Left lung (tissue), 14 donors: ENCODE measurements at places on chromosomes 6 and 20. TPM values are rescaled to one million over a fixed set of nuclear protein-coding genes. Genes with fewer than 3 reads are reported as not detected.

DNA sequence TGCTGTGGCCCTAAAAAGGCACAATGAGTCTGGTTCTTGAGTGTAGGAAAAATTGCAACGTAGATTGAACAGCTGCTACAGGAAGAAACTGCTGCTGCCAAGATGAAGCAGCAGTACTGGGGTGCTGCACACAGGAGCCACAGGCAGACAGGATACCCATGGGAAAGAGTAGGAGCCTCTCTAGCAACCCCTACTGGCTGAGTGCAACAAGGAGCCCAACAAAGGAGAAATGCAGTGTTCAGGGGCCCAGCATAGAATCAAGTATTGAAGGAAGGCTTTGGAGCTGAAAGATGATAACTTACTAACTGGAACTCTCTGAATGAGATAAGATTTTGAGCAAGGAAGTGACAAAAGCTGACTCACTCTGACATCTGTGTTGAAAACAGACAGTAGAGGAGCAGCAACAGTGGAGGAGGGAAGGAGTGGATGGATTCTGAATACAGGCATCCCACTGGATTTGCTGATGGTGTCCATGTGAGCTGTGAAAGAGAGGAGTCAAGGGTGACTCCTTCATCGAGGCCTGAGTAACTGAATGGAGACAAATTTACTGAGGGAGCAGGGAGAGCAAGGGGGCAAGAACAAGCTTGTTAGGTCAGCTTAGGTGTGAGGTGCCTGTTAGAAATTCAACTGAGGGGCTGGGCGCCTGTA lies 534.7 kb upstream of the JARID2 start:
- DNase-seq: no peak

The VWA7 gene
- 1.4 TPM for polyA plus RNA-seq

DNA sequence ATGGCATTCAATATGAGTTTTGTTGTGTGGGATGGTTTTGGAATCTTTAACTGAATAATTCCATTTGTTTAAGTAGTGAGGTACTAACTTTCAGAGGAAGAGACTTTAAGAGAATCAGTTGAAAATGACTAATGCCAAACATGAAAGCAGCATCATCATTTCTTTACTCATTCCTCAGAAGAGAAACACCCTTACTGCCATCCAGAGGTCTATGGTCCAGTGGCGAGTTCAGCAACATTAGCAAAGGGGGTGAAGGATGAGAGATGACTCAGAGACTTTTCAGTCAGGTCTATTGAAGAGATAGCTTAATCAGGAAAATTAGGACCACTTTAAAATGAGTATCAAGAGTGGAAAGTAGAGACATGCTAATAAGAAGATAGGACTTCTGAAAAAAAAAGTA lies 118.8 kb downstream of the COL19A1 start:
- no peak for DNase-seq

The NRSN1 gene
- 0.26 TPM for polyA plus RNA-seq

The RAB32 gene
- polyA plus RNA-seq: 19.9 TPM

GRCh38 chr20:56417911-56418310 lies 5.9 kb downstream of the CASS4 start:
- DNase-seq: no peak

The RGS17 gene
- 2.5 TPM for polyA plus RNA-seq

GRCh38 chr20:45052698-45053429 lies 48.1 kb downstream of the KCNS1 start:
- DNase-seq: no peak

The HTR1E gene
- 0.48 TPM for polyA plus RNA-seq

DNA sequence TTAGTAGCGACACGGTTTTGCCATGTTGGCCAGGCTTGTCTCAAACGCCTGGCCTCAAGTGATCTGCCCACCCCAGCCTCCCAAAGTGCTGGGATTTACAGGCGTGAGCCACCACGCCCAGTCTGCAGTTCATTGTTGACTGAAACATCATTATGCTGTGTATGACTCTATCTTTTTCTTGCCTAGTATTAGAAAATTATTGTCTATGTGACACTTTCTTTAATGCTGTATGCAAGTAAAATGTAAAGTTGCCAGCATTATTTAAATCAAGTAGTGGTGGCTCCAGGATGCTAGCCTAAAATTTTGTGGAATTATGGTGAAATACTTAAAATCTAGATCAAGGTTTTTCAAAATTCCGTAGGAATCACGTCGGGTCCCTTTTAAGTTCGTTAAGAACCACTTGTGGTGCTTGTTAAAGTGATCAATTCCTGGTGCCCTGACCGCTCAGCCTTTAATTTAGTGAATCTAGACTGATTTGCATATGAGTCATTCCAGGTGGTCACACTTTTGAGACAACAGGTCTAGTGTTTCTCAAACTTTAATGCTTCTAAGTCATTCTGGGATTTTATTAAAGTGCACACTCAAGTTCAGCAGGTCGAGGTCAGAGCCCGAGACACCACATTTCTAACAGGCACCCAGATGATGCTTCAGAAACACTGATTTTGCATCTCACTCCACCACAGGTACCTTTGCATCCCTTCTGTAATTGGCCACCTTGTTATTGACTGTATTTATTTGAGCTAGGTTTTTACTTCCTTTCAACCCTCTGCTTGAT lies 132.6 kb upstream of the MTHFD1L start:
- DNase-seq: no peak

- DNase-seq: no peak
These were observed 87.0 kb downstream of the CDH22 start for GRCh38 chr20:46221256-46221833.

GRCh38 chr6:123529843-123530242 lies 106.9 kb downstream of the TRDN start:
- no peak for DNase-seq

DNA sequence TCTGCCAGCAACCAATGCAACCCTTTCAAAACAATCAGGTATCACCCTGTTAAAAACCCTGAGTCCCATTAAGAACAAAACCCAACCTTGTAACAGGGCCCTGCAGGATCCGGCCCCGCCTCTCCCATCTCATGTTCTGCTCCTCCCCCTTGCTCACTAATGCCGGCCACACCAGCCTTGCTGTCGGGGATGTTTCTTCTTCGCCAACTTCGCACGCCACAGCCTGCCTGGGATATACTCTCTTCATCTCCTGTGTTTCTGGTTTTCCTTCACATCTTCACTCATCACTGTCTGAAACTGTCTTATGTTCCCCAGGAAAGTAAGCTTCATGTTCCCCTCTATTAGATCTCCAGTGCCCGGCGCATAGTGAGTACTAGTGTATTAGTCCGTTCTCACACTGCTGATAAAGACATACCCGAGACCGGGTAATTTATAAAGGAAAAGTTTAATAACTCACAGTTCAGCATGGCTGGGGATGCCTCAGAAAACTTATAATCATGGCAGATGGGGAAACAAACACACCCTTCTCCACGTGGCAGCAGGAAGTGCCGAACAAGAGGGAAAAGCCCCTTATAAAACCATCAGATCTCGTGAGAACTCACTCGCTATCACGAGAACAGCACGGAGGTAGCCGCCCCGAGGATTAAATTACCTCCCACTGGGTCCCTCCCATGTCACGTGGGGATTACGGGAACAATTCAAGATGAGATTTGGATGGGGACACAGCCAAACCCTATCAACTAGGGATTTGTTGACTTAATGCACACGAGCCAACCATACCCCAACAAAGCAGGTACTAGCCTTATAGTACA lies 5.1 kb downstream of the TP53RK start:
- DNase-seq: peak; percentile 64

DNA sequence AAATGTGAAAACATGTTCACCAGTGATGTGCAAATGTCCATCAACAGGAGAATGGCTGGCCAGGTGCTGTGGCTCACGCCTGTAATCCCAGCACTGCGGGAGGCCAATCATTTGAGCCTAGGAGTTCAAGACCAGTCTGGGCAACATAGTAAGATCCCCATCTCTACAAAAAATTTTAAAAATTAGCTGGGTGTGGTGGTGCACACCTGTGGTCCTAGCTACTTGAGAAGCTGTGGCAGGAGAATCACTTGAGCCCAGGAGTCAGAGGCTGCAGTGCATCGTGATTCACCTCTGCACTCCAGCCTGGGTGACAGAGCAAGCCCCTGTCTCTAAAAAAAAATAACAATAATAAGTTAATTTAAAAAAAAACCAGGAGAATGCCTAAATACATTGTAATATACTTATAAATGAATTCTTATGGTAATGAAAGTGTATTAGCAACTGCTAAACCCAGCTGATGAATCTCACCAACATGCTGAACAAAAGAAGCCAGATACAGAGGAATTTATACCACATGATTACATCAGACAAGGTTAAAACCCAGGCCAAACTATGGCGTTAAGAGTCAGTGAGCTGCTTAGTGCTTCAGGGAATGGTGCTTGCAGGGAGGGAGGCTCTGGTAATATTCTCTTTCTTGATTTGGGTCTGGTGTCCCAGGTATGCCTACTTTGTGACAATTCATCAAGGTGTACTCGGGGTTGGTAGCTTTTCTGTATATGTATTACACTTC lies 36.4 kb downstream of the RPP40 start:
- DNase-seq: no peak

- DNase-seq: no peak
These were observed 453.0 kb upstream of the SULF2 start for GRCh38 chr20:48238326-48238725.

The NTSR1 gene
- polyA plus RNA-seq: 0.11 TPM

The NKAIN4 gene
- 7.8 TPM for polyA plus RNA-seq

The DLK2 gene
- 1.3 TPM for polyA plus RNA-seq

GRCh38 chr6:119454714-119455113 lies 105.2 kb upstream of the MAN1A1 start:
- no peak for DNase-seq

GRCh38 chr6:105982761-105983540 lies 103.2 kb upstream of the PRDM1 start:
- no peak for DNase-seq

DNA sequence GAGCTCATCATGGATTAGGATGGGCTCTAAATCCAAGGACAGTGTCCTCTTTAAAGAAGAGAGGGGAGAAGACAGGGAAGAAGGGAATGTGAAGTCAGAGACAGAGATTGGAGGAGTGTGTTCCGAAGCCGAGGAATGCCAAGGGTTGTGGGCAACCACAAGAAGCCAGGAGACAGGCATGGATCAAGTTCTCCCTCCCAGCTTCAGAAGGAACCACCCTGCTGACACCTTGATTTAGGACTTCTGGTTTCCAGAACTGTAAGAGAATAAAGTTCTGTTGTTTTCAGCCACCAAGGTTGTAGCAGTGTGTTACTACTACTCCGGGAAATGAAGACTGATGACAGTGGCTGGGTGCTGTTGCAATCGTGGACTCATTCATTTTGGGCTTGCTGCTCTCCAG lies 120.1 kb downstream of the RPS12 start:
- no peak for DNase-seq

The CALHM4 gene
- polyA plus RNA-seq: not detected

The SKIC2 gene
- polyA plus RNA-seq: 39.1 TPM

The PGC gene
- polyA plus RNA-seq: 8.1 TPM

The BPIFB2 gene
- polyA plus RNA-seq: not detected

The DNMT3B gene
- polyA plus RNA-seq: 6.5 TPM

The HLA-DRB1 gene
- polyA plus RNA-seq: 22.1 TPM

DNA sequence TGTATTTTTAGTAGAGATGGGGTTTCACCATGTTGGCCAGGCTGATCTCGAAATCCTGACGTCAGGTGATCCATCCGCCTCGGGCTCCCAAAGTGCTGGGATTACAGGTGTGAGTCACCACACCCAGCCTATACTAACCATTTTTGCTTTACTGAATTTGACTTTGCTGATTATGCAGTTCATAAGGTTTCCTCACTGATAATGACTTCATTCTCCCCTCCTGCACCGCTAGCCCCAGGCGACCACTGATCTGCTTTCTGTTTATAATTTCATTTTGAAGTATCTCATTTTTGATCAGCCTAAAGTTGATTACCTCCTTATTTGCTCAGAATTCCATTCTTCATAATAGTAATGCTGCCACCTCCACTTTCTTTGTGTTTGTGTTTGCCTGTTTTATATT lies 48.7 kb upstream of the FAM83D start:
- no peak for DNase-seq

- DNase-seq: no peak
These were observed 5.3 kb downstream of the HLA-B start for GRCh38 chr6:31351401-31352309.

DNA sequence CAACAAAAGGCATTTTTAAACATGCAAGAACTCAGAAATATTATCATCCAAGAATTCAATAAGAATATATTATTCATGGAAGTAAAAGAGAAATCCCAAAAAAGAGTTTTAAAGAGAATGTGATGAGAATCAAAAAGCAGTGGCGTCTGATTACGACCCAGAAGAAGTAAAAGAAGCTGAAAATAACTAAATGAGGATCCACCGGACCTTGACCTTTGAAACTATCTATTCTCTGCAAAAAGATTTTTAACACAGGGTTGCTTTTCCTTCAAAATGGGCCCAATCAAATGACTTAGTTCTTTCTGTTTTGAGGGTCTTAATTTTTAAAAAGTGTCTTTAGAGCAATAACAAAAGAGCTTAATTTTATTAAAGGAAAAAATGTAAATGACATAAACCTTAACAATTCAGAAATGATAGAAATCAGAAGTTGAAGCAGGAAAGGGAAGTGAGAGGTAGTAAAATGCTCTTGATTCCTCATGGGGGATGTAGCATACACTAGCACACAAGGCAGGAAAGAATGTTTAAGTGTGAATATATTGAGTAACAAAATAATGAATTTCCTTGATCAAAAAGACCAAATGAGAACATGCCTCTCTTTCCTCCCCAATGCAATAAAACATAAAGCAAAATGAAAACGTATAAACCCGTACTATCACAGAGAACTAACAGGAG lies 223.1 kb upstream of the PRDM1 start:
- DNase-seq: no peak

DNA sequence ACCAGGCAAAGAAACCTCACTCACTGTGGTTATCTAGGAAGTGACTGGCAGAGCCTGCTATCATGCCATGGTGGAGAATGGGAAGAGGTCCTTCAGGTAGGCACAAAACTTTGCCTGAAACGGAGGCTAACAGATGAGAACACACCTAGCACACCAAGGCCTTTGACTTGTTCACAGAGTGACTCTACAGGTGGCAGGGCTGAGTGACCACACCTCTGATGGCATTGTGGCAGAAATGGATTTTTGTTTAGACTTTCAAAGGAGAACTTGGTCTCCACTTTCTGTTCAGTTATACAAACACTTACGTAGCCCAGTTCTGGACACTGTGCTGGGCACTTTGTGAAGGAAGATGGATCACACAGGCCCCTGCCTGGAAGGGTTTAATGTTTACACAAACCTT lies 116.3 kb upstream of the ENPP5 start:
- DNase-seq: no peak
